Posterior cingulate gyrus (tissue), 11 donors: ENCODE measurements at places on chromosomes 16 and 17.

GRCh38 chr16:56713794-56714193, 16.1 kb upstream of the NUP93 start:
- no peak for DNase-seq

- DNase-seq: no peak
Measured at GRCh38 chr17:54947396-54947795, 21.1 kb downstream of the COX11 start.

DNA sequence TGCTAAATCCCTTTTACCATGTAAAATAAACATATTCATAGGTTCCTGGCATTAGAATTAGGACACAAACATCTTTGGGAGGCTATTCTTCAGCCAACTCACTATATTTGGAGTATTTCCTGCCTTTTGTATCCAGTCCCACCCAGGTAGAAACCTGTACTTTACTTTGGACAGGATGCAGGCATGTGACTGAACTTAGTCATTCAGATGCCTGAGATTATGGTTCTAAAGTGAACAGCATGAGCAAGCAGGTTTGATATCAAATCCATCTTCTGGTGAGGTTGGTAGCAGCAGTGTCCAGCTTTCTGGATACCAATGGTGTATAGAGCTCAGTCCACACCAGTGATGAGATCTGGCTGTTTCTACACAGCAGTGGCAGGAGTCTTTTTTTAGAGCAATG, 20.2 kb downstream of the CA10 start:
- DNase-seq: no peak

DNA sequence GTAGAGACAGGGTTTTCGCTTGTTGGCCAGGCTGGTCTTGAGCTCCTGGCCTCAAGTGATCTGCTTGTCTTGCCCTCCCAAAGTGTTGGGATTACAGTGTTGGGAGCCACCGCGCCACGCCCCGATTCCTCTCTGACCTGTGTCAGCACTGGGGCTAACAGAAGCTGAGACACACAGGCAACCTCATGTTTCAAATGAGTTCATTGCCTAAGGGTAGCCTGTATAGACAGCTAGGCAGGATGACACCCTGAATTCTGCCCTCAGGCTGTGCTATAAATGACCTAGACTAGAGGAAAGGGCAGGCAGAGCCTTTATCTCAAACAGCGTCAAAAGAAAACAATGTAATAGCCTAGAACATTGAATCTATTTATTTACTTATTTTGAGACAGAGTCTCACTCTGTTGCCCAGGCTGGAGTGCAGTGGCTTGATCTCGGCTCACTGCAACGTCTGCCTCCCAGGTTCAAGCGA, 2.3 kb upstream of the CDK3 start:
- no peak for DNase-seq

GRCh38 chr17:252456-252855, 71.0 kb upstream of the DOC2B start:
- DNase-seq: no peak

GRCh38 chr16:77617996-77618395, 104.3 kb upstream of the NUDT7 start:
- no peak for DNase-seq

DNA sequence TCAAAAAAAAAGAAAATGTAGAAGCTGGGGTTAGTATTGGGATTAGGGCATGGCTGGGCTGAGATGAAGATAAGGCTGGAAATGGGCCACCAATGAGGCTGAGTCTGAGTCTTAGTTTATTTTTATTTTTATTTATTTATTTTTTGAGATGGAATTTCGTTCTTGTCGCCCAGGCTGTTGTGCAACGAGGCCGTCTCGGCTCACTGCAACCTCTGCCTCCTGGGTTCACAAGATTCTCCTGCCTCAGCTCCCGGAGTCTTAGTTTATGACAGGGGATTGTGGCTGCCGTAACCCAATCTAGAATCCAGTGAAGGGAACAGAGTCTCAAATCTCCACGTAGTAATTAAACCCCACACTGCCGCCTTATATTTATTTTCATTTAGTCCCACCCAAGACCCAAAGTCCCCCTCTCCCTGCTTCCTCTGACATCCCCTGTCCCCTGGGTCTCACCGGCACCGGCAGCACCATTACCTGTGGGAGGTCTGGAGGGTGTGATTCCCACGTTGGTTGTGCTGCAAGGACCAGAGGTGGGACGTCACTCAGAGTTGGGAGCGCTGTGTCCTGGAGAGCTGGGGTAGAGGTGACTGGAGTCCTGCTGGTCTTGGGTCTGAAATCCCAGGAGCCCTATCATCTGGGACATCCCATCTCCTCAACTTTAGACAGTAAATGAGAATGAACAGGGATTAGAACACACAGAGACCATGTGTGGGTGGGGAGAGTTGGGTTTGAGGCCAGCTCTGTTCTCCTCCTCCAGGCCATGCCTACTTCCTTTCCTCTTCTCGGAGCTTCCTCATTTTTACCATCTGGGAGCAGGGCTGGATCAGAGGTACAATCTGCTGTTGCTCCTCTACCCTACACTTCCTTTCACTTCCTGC, at the start of gene CLEC10A:
Gene CLEC10A, minus strand, starts transcription at position 671 of the 875 bp plus-strand sequence. CDS start 1,439 bp downstream, outside the sequence.
- DNase-seq: no peak
